ENCODE measurements at places on chromosomes 7 and 10. TPM values are rescaled to one million over a fixed set of nuclear protein-coding genes. Genes with fewer than 3 reads are reported as not detected.
A peak's percentile ranks its signal among the peaks of the same experiment; 100 is the strongest.

GRCh38 chr7:15604166-15604565 lies 42.4 kb upstream of the AGMO start:
- no peak overlapping the region for H3K27ac ChIP-seq
- no peak for DNase-seq
- no peaks in the 10 kb centered on the region for H3K4me1 ChIP-seq

The WEE2 gene
- total RNA-seq = not detected

The TMEM225B gene
- 0.57 TPM for total RNA-seq

- H3K4me1 ChIP-seq = peaks cover 35% of the 10 kb centered on the region
- peak overlapping the region; percentile 86 for H3K27ac ChIP-seq
- H3K27me3 ChIP-seq = peaks cover 5% of the 10 kb centered on the region
- H3K4me3 ChIP-seq = peak overlapping the region; percentile 81
- peak; percentile 64 for DNase-seq
- no peaks in the 10 kb centered on the region for H3K36me3 ChIP-seq
These were observed 46.6 kb downstream of the ALOX5 start for GRCh38 chr10:45420453-45421192.

DNA sequence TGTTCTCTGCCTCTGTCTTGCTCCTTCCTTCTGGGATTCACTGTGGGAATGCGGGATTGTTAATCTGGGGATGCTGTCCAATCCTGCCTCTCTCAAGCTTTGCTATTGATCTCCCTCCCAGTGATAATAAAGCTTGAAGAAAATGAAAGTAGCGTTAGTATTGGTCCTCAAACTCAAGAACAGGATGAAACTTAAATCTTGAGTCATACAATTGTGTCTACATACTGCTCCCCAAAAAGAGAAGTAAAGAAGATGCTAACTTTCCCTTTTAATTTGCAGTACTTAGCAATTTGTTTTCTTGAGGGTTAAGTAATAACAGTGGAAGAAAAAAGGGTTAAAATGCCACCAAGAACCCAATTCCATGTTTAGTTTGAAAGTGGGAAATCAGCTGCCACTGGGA lies 13.6 kb downstream of the CFTR start:
- H3K27ac ChIP-seq = no peak overlapping the region
- H3K4me3 ChIP-seq = no peak overlapping the region
- H3K4me1 ChIP-seq = no peaks in the 10 kb centered on the region
- H3K36me3 ChIP-seq = no peaks in the 10 kb centered on the region

DNA sequence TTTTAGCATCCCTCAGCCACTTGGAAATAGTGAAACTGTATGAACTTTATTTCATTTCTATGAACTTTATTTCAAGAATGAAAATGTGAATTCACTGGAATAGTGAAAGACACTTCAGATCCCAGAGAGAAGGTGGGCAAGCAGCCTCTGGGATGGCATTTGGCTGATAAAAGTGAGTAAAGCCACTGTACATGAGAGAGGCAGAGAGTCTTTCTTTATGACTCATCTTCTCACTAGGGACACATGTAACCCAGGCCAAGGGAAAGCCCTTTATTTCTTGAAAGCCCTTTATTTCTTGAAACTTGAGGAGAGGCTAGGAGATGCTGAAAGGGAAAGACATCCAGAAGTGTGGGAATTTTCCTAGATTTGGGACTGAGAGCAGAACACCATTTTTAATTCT lies 148.9 kb upstream of the SMIM30 start:
- H3K4me1 ChIP-seq = no peaks in the 10 kb centered on the region
- DNase-seq = no peak
- H3K36me3 ChIP-seq = no peaks in the 10 kb centered on the region

GRCh38 chr7:30519122-30519521 lies 14.5 kb upstream of the GGCT start:
- H3K4me1 ChIP-seq = peaks cover 20% of the 10 kb centered on the region
- peaks cover 3% of the 10 kb centered on the region for H3K36me3 ChIP-seq
- H3K4me3 ChIP-seq = no peak overlapping the region
- no peak for DNase-seq
- H3K27me3 ChIP-seq = no peaks in the 10 kb centered on the region

DNA sequence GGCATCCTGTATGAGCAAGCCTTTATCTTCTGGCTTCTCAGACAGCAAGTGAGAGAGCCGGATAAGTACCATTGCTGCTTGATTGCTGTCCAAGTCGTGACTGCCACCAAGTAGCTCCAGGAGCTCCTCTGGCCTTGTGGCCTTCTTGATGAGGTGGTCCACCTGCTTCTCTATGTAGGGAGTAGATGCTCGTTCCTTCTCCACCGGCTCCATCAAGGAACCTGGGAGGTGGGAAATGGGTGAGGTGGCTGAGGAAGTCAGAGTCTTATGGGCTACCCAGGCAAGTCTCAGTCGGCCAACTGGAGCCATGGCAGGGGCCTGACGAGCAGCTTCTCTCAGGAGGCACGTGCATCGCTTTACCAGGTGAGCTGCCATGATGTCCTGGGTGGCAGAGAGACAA lies 2.6 kb downstream of the TBRG4 start:
- H3K27me3 ChIP-seq = no peaks in the 10 kb centered on the region
- H3K27ac ChIP-seq = peak overlapping the region; percentile 82
- peaks cover 41% of the 10 kb centered on the region for H3K4me1 ChIP-seq
- peaks cover 57% of the 10 kb centered on the region for H3K36me3 ChIP-seq
- H3K4me3 ChIP-seq = peak overlapping the region; percentile 94

DNA sequence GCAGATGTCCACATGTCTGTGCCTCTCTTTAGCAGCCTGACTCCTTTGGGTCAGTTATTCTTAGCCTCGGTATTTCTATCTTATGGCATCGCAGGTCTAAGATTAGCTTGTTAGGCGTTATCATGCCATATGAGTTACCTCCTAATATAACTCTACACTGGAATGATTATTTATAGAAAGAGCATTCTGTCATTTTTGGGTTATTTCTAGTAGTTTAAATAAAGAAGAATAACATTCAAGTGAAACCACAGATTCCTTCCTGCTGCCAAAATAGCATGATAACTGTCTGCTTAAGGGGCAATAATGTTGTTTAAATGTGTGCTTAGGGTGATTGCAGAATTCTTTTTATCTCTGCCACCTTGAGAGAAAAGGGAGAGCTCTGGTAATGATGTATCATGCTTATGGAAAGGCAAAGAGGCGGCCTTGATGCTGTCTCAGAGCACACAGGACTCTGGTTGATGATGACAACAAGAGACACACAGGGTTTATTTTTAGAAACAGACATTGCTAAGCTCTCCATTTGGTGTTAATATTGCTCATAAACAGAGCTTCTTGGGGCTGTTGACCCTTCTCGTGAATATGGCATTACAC lies 10.4 kb downstream of the HDAC9 start:
- no peaks in the 10 kb centered on the region for H3K36me3 ChIP-seq
- no peak for DNase-seq
- peaks cover 7% of the 10 kb centered on the region for H3K4me1 ChIP-seq
- H3K27ac ChIP-seq = no peak overlapping the region
- H3K27me3 ChIP-seq = peaks cover under 1% of the 10 kb centered on the region

- no peaks in the 10 kb centered on the region for H3K36me3 ChIP-seq
- no peak overlapping the region for H3K4me3 ChIP-seq
- H3K4me1 ChIP-seq = no peaks in the 10 kb centered on the region
- no peak for DNase-seq
- no peak overlapping the region for H3K27ac ChIP-seq
These were observed 67.3 kb upstream of the GRB10 start for GRCh38 chr7:50849991-50850390.

- no peak for DNase-seq
- peaks cover 3% of the 10 kb centered on the region for H3K4me1 ChIP-seq
- H3K27me3 ChIP-seq = peaks cover 20% of the 10 kb centered on the region
- no peak overlapping the region for H3K4me3 ChIP-seq
These were observed 5.1 kb downstream of the RASGEF1A start for GRCh38 chr10:43261578-43262396.

The PNLIP gene
- total RNA-seq = not detected

The DKK1 gene
- not detected for total RNA-seq

- no peaks in the 10 kb centered on the region for H3K4me1 ChIP-seq
- no peak overlapping the region for H3K27ac ChIP-seq
- no peaks in the 10 kb centered on the region for H3K36me3 ChIP-seq
- peaks cover 12% of the 10 kb centered on the region for H3K27me3 ChIP-seq
These were observed 15.6 kb upstream of the CXCL12 start for GRCh38 chr10:44400541-44400940.

DNA sequence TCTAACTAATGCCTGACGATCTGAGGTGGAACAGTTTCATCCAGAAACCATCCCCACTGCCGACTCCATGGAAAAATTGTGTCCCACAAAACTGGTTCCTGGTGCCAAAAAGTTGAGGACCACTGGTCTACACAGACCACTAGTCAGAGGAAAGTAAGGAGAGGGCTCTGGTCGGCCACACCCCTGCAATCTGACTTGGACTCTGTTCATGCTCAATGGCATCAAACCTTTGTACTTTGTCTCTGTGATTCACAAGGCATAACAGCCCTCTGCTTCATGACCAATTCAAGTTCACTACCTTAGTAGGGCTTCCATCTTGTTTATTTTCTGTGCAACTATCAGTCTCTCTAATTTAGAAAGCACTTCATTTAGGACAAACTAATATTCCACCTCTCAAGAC lies 1.8 kb downstream of the TUBAL3 start:
- no peaks in the 10 kb centered on the region for H3K36me3 ChIP-seq
- H3K4me3 ChIP-seq = no peak overlapping the region
- no peak for DNase-seq
- H3K4me1 ChIP-seq = no peaks in the 10 kb centered on the region
- H3K27me3 ChIP-seq = peaks cover 2% of the 10 kb centered on the region

GRCh38 chr10:86164174-86164774 lies 202.3 kb downstream of the GRID1 start:
- no peaks in the 10 kb centered on the region for H3K36me3 ChIP-seq
- H3K27ac ChIP-seq = no peak overlapping the region
- H3K4me1 ChIP-seq = no peaks in the 10 kb centered on the region

Data from activated CD4-positive, alpha-beta T cell treated with anti-CD3 and anti-CD28 coated beads for 36 hours (primary cell).